Activated effector memory CD4-positive, alpha-beta T cell treated with Interleukin-2 at 50 U/mL for 16 hours (primary cell): ENCODE measurements at places on chromosomes 5 and 9.

DNA sequence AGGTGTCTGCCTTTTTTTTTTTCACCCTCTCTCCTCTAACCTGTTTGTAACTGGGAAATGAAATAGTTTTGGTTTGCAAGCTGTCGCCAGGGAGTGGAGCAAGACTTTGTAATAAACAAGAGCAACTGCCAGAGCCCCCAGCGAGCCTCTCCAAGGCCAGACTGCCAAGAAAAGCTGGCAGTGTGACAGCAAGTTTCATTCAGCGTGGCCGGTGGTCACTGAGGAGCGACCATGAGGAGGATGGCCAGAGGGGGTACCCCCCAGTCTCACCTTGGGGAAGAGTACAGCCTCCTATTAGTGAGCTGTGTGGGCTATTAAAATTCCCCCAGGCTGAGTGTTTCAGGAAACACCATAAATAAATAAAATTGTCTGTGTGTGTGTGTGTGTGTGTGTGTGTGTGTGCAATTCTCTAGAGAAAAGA, 49.9 kb downstream of the ZFAND5 start:
- no peak for DNase-seq

GRCh38 chr5:172479034-172479783, 24.9 kb upstream of the SH3PXD2B start:
- peak; percentile 42 for DNase-seq

DNA sequence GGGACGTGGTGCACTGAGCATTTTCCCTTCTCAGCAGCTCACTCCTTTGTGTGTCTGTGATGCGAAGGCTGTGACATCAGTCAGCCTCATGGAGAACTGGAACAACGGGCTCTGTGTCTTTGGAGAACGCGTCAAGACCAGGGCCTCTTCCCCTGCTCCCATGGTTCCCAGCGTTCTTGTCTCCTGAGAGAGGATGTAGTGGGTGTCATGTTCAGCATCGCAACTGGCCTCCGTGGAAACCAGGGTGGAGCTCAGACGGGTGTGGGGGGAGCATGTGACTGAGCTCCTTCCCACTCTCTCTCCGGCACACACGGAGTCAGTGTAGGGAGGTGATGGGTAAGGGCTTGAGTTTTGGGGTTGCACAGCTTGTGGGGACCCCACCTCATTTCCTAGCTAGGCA, 59.7 kb downstream of the TENT4A start:
- no peak for DNase-seq

- DNase-seq, result no peak
Observed at GRCh38 chr9:27124151-27124550, 15.1 kb downstream of the TEK start.

- no peak for DNase-seq
Observed at GRCh38 chr9:128143525-128144238, 5.6 kb upstream of the LCN2 start.

DNA sequence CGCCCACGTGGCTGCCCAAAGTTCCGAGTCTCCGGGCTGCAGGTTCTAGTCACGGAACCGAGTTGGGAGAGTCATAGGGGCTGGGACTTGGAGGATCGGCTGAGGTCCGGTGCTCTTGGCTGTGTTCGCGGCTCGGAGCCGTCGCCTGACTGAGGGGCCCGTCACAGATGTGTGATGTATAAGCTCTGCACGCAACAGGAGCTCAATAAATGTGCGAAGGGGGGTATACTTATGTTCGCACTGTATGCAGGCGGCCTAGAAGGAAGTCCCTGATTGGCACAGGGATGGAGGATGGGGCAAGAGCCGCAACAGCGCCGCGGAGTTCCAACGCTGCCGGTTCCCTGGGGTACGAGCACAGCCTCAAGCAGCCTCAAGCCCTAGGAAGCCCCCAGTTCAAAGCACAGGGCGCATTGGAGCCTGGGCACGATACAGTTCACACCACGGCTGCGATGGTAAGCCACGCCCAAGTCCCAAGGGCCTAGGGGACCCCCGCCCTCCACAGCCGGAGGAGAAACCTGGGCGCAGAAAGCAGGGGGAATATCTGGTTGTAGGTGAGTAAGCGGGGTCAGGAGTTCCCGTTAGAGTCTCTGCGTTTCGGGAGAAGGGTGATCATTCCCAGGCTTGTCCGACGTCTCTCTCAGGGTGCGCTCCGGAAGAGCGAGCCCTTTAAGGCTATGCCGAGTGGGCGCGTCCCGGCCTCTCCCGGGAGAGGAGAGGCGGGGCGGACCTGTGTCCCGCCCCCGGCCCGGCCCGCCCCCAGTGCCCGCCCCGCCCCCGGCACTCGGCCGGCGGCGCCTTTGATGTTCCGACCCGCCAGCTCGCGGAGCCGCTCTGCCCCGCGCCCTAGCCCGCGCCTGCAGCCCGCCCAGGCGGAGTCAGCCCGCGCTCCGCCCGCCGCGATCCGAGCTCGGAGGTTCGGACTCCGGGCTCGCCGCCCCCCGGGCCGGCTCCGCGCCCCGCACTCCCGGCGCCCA, at the start of gene TCF7:
Gene TCF7, plus strand, starts transcription at position 780 of the 974 bp plus-strand sequence. CDS start 226 bp downstream, outside the sequence.
- peak; percentile 78 for DNase-seq

GRCh38 chr5:3222924-3223323, 372.7 kb upstream of the IRX1 start:
- no peak for DNase-seq

- no peak for DNase-seq
Observed at GRCh38 chr5:10553476-10553875, 10.4 kb upstream of the ANKRD33B start.

DNA sequence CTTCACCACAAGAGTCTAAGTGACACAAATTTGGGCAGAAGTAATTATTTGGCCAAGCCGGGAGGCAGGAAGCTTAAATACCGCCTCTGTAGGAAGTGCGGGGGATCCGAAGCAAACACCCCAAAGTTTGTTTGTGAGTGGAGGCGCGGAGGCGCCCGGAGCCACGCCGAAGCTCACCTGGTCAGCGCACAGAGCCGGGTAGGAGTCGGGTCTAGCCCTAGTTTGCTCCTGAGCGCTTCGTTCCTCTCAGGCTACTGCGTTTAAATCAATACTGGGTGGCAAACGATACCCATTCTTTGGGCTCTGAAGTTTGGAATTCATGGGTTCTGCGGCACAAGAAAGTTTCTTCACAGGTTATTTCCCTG, 855 bp downstream of the MCC start:
- no peak for DNase-seq

DNA sequence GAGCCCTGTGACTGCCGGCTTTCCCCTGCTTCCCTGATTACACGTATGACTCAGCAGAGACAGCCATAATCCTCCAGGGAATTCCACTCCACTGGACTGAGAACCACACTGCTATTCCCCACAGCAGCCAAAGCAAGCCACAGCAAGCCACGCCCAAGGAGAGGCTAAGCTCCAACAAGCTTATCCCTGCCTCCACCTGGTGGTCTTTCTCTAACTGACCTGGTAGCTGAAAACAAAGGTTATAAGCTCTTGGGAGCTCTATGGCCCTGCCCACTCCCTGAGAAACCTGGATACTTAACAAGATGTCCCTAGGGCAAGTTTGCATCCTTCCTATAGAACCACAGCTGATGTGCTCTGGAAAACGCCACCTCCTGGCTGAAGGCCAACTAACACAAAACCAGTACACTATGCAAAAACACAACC, 613.7 kb upstream of the CDH18 start:
- DNase-seq, result no peak

- no peak for DNase-seq
Observed at GRCh38 chr5:176776141-176776865, 34.1 kb upstream of the UNC5A start.

- no peak for DNase-seq
Observed at GRCh38 chr5:112574536-112574935, 155.5 kb upstream of the EPB41L4A start.

GRCh38 chr5:106858616-106859015, 812.1 kb downstream of the EFNA5 start:
- no peak for DNase-seq

DNA sequence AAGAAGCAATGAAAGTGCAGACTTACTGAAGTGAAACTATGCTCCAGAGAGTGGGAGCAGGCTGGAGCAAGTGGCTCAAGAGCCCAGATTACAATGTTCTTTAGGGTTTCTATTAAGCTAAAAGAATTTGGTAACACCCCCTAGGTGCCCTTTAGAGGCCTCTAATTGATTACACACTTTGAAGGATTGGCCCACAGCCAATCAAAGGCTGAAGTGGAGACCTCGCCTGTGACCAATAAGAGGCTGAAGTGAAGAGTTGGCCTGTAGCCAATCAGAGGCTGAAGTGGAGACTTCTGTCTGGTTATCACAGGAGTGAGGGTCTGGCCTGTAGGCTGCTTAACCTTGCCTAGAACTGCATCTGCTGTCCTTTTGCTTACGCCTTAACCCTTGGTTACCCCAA, 46.7 kb upstream of the SPATA31C2 start:
- DNase-seq, result no peak

- no peak for DNase-seq
Observed at GRCh38 chr9:82295181-82295580, 306.6 kb downstream of the SPATA31D1 start.

GRCh38 chr5:10509575-10509974, 54.3 kb upstream of the ANKRD33B start:
- no peak for DNase-seq

DNA sequence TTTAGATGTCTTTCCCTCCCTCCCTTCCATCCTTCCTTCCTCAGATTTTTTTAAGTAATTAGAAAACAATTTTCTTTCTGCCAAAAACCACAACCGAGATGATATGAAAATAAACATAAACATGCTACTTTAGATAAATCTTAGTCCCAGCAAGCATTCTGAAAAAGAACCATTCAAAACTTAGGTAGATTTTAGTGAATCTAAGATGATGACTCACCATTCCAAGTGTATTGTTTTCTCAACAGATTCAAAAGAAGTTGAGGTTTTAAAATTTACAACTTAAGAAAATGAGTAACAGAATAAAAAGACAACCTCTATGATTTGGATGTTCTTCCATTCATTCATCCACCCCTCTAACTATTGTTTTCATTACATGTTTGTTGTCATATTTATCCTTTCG, 465.1 kb downstream of the PDE4D start:
- no peak for DNase-seq
